SW480 (cell line): ENCODE measurements at places on chromosomes 2 and 18.

DNA sequence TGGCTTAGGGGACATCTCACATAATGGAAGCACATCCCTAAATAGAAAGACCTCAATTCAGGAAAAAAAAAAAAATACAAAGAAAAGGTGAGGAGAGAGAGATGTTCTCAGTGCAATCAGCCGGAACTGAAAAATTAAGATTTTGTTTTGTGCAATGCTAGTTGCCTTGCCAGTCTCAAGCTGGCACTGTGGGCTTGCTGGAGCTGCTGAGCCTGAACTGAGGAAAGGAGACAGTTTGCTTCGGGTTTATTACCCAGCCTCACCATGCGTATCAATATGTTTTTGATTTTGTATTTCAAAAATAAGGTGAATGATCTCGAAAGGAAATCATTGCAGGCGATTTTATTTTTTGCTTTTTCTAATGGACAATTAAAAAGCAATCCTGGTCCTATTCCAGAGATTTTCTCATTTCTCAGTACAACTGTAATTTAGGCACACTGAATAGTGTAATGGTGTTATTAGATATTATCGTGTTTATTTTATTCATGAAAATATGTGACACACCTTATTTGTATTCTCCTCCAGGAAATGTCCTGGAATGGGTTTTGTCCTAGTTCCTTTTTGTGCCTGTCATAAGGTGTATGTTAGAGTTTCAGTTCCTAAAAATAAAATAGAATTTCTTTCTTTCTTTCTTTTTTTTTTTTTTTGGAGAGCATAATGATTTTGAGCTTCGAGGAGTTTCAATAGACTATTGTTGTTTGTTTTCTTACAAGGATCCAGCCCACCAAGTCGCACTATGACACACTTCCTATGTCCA lies 72.8 kb upstream of the ZEB2 start:
- DNase-seq, result no peak

- no peak for DNase-seq
These were observed 531.8 kb downstream of the ZEB2 start for GRCh38 chr2:143988082-143988481.

DNA sequence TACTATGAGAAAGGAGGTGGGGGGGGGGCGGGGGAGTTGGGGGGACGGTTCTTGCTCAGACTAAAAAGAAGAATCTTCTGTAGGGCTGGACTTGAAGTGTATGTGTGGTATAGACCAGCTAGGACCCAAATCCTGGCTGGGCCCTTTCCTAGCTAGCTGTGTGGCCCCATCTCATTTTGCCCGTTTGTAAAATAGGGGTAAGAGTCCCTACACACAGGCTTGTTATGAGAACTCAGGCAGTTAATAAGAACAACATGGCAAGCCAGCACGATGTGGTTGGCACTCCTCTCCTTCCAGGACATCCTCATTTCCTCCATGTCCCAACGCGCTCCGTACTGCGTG lies 1.1 kb downstream of the EVA1A start:
- DNase-seq, result no peak

- DNase-seq, result peak; percentile 14
These were observed 419 bp downstream of the EPHA4 start for GRCh38 chr2:221571551-221572218.

DNA sequence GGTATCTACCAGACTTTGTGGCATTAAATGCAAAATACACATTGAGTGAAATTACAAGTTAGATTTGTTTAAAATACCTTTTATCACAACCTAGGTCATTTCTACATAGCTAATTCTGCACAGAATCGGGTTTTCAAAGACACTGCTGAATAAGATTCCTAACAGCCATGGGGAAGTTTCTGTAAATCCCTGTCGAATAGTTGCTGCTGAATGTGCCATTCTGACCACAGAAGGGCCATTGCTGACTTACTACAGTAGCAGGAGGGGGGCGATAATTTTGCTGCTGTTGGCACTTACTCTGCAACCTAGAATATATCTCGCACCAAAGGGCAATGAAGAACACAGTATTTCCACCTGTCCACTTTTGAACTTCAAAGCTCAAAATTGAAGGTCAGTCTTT lies 232.8 kb downstream of the TCF4 start:
- DNase-seq, result no peak

GRCh38 chr2:232530626-232531260 lies 4.8 kb downstream of the CHRND start:
- DNase-seq, result no peak

- no peak for DNase-seq
These were observed 2.5 kb upstream of the TET3 start for GRCh38 chr2:73982140-73982617.

GRCh38 chr18:78429127-78430108 lies 550.2 kb upstream of the SALL3 start:
- no peak for DNase-seq

DNA sequence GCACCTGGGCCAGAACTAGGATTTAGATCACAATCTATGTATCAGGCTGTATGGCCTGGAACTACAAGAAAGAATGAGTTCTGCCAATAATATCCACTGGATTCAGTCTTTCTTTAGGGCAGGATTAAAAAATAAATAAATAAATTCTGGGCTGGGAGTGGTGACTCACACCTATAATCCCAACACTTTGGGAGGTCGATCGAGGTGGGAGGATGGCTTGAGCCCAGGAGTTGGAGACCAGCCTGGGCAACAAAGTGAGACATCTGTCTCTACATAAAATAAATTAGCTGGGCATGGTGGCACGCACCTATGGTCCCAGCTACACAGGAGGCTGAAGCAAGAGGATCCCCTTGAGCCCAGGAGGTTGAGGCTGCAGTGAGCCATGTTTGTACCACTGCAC lies 8.1 kb downstream of the AMMECR1L start:
- no peak for DNase-seq

- DNase-seq, result no peak
These were observed 1.9 kb downstream of the CYP26B1 start for GRCh38 chr2:72145658-72146329.

- no peak for DNase-seq
These were observed 35.2 kb downstream of the SKA1 start for GRCh38 chr18:50410008-50410407.

DNA sequence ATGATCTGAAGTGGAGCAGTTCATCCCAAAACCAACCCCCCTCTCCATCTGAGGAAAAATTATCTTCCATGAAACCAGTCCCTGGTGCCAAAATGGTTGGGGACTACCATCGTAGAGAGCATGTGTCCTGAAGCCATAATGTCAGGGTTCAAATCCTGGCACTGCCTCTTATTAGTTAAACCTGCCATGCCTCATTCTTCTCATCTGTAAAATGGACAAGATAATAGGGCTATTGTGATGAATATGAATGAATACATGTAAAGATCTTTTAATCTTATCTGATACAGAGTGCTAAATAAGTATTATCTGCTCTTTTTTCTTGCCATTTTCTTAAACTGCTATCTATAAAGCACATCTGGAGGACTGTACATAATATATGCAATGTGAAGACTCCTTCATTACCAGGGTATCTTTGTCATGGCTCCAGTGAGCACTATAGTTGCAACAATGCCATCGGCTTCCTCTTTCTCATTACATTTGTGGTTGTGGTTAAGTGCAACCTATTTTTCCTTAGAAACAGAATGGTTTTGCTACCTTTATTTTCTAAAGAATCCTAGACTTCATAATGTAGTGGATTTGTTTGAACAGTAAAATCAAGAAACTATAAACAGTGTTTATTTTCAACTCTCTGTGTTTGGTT lies 27.0 kb downstream of the MFSD6 start:
- no peak for DNase-seq

GRCh38 chr2:88038263-88039105 lies 17.1 kb downstream of the KRCC1 start:
- peak; percentile 16 for DNase-seq

GRCh38 chr2:144379851-144380311 lies 140.0 kb downstream of the ZEB2 start:
- no peak for DNase-seq

DNA sequence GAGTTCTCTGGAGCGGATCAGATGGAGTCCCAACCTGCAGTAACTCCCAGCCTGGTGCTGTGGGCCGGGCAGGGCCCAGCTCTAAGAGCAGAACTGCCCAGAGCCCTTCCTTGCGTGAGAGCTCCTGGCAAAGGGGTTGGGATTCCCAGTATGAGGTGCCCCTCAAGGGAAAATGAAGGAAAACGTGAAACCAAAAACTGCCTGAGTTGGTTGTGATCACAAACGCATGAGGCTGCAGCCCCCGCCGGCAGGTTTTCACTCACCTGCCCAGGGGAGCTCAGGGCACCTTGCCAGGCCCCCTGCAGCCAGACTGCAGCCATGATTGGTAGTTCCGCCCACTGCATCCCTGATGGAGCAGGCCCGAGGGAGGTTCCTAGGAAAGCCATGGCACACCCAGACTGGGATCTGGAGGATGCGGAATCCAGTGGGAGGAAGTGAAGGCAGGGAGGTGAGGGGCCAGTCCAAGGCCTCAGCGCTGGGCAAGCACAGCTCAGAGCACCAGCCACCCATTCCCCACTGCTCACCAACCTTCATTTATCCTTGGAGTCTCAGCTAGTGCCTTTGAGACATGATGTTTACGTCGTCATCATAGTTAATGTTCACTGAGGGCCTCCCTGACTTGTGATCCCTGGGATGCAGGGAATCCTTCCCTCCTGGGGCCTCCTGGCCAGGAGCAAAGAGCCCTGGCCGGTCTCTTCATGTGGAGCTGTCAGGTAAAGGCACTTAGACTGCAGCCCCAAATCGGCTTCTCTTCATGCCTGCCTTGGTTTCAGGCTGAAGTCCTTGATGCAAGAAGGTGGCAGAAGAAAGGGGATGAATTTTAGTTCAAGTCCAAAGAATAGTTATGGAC lies 103.2 kb downstream of the INHBB start:
- DNase-seq, result no peak

- no peak for DNase-seq
These were observed 795.7 kb downstream of the DCC start for GRCh38 chr18:53135654-53136053.

DNA sequence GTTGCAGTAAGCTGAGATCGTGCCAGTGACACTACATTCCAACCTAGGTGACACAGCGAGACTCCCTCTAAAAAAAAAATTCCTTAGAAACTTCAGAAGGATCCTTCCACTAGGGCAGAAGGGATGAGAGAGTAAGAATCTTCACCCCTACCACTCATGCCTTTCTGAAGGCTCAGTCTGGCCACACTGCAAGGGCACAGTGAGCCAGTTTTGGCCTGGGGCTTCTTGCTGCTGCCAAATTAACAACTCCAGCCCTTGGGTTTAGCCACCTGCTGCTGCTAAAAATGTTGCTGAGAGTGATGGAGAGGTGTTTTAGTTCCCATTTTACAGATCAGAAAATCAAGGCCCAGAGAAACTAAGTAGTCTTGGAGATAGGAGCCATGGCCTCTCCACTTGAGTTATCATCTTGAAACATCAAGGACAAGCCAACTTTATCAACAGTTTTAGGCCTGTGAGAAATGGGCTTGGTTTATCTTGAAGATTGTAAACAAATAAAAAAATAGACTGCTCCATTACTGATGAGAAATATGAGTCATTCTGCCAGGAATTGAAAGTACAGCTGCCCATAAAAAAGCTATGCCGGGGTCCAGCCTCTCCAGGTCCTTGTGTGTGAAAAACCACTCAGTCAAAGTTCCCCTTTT lies 31.9 kb upstream of the CASP8 start:
- no peak for DNase-seq

DNA sequence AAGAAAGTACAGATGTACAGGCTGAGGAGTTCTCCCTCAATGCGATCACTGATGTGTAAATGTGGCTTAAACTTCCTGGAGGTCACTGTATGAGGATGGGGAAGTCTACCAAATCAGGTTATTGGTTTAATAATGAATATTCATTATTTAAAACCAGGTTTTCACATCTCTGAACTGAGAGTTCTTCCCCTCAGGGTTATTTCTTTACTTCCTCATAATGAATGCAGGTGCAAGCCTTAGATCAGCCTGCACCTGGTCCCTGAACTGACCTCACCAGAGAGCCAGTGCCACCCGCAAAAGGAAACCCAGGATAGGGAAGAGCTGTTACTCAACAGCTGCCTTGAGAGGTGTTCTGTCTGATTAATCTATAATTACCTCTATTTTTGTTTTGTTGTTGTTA lies 369.0 kb downstream of the EPHA4 start:
- no peak for DNase-seq

- DNase-seq, result no peak
These were observed 441.3 kb downstream of the RND3 start for GRCh38 chr2:150046211-150046610.

GRCh38 chr2:71156573-71156972 lies 26.1 kb downstream of the MPHOSPH10 start:
- DNase-seq, result no peak

GRCh38 chr18:25176518-25177042 lies 175.4 kb downstream of the ZNF521 start:
- no peak for DNase-seq

DNA sequence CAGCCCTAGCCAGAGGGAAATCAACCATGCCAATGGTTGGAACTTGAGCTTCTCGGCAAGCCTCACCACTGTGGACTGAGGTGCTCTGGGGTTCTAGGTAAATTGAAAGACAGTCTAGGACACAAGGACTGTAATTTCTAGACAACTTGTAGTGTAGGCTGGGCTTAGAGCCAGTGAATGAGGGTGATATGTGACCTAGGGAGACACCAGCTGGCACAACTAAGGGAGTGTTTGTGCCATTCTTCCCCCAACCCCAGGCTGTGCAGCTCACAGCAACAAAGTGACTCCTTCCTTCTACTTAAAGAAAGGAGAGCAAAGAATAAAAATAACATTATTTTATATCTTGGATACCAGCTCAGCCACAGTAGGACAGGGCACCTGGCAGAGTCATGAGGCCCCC lies 1690.7 kb upstream of the TMEFF2 start:
- DNase-seq, result no peak

- DNase-seq, result no peak
These were observed 1364.8 kb downstream of the DPP10 start for GRCh38 chr2:115807276-115807675.

GRCh38 chr2:32714521-32714920 lies 86.7 kb downstream of the TTC27 start:
- no peak for DNase-seq

GRCh38 chr2:17317439-17317976 lies 200.7 kb downstream of the RAD51AP2 start:
- no peak for DNase-seq

DNA sequence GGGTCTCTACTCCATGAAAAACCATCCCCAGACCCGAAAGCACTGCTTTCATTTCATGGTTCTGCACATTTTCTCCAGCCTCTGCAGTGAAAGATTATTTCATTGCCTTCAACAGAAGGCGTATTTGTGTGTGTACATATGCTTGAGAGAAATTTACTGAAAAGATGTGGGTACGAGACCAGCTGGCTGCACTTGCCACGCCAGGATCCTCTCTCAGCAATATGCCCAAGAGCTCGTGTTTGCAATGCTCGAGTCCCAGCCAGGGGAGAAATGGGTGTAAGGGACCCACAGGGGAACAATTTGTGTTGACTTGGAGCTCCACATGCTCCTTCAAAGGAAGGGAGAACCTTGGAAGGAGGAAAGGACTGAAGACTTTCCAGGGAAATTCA lies 37.3 kb downstream of the TMEM177 start:
- DNase-seq, result no peak
